Fibroblast of the conjunctiva (primary cell): ENCODE measurements at places on chromosomes 11 and 22.

- no peak for DNase-seq
These were observed 66.6 kb downstream of the RPL27A start for GRCh38 chr11:8749202-8749601.

DNA sequence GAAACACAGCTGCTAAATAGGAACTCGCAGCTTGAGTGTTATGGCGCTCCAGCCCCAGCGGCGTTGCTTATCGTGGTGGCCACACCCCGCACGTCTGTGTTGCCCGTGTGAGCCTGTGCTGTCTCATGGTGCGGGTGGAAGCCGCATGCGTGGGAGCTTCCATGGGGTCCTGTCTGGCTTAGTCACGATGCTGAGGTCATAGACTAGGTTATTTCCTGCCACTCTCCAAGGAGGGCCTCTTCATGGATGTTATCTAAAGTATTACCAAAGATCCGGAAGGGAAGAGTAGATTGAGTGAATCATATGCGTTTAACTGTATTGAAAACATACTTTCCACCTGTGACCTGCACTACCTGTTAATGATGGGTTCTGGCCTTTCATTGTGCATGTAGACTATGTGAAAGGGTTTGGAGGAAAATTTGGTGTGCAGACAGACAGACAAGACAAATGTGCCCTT lies 21.7 kb downstream of the CTTN start:
- DNase-seq, result no peak

DNA sequence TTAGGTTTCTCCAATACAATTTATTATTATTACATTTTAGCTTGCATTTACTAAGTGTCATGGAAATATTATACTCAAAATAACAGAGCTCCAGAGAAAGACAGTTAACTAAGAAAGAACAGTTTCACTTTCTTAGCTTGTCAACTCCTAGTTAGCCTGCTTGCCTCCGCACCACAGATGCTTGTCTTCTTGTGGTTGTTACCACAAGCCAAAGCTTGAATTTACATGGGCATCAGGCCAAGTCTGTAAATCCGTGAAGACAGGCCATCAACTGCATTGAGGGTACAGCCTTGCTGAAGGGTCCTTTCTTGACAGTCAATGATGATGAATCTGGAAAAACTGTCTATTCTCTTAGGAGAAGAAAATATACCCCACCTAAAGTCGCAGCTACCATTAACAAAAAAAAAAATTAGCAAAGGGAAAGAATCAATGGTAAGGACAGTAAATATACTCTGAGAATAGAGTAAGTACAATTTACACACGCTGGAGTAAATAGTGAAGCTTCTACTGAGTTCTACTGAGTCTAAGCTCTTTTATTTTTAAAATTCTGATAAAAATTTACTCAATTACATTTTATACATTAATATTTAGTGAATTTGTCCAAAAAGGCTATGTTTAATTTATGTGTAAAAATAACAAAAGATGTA lies 15.6 kb upstream of the DENND5A start:
- DNase-seq, result peak; percentile 26

DNA sequence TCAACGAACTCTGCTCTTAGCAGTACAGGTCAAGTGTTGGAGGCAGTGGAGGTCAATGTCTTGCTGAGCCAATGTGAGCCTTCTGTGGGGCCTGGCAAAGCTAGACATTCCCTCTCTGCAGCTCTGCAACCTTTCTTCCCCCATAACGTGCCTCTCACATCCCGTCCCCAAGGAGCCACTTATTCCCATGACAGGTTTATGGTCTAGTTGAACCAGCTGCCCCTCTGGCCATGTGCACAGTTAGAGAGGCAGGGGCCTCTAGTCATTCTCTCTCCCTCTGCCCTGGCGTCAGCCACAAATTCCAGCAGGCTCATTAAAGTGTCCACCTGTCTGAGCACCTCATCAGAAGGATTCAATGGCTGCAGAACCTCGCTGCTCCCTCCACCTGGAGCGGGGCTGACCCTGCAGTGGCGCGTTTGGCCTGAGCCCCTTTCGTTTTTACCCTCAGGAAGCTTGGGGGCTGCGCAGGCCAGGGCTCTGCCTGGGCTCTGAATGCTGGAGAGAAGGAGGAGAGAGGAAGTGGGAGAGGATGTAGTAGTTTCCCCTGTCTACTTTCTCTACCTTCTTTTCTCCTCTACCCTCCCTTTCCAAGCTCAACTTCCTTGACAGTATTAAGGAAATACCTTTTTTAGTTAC lies 302.1 kb upstream of the B3GAT1 start:
- no peak for DNase-seq

DNA sequence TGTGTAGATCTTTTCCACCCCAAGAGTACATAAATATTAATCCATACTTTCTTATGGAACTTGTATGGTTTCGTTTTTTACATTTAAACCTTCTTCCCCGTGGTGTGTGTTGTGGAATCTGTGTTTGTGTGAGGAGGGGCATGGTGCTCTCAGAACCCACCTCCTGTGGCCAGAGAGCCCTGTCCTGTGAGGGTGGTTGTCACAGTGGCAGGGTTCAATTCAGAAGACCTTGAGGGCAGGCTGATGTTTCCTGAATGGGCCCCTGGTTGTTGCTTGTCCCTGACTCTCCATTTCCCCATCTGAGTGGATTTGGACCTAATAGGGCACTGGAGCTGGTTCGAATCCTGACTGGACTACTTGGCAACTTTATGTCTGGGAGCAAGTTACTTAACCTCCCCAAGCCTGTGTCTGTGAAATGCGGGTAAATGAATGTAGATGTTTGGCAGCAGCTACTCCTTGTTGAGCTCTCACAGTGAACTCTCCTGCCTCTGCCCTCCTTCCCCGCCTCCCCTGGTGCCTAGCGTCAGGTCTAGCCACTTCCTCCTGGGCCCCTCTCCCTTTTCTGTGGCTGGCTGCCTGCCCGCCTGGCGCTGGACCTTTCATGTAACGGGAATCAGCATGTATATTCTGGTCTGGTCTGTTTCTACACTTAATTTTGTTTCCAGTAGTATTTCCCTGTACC lies 7.3 kb downstream of the NEAT1 start:
- no peak for DNase-seq

- no peak for DNase-seq
These were observed 133.0 kb downstream of the BRD1 start for GRCh38 chr22:49694462-49695260.

- DNase-seq, result no peak
These were observed 15.7 kb downstream of the IFITM10 start for GRCh38 chr11:1734641-1735081.

DNA sequence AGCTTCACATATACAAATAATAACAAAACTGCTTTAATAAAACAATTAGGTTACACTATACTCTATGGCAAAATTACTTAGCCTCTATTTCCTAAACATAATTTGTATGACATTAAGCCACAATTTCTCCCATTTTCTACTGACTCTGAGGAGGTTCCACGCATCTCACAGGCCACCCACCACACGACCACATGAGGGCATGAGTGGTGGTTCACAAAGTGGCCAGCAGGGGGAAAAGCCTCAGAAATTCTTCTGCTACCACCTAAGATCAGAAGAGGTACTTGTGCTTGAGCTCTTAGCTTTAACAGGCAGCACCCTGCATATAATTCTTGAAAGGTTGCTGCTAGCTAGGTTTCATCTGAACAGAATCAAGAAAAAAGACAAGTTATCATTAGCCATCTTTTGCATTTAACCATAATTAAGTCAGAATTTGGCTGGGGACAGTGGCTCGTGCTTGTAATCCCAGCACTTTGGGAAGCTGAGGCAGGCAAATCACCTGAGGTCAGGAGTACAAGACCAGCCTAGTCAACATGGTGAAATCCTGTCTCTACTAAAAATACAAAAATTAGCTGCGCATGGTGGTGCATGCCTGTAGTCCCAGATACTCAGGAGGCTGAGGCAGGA lies 7.7 kb downstream of the LPXN start:
- no peak for DNase-seq

- DNase-seq, result no peak
These were observed 12.7 kb downstream of the RPL3 start for GRCh38 chr22:39306456-39307361.

DNA sequence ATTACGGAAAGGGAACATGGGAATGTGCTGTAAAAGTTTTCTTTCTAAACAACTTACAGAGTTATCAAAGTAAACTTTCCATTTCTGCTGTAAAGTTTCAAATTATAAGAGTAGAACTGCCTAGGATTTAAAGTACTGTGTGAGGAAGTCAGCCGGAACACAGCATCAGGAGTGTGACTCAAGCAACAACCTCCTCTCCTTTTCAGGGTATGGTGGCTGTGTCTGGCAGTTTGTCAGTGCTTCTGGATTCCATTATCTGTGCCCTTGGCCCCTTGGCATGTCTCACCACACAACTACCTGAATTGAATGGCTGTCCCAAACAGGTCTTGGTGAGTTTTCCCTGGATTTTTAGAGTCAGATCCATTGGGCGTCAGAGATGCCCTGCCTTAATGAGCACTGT lies 6.9 kb upstream of the TOM1 start:
- DNase-seq, result no peak

DNA sequence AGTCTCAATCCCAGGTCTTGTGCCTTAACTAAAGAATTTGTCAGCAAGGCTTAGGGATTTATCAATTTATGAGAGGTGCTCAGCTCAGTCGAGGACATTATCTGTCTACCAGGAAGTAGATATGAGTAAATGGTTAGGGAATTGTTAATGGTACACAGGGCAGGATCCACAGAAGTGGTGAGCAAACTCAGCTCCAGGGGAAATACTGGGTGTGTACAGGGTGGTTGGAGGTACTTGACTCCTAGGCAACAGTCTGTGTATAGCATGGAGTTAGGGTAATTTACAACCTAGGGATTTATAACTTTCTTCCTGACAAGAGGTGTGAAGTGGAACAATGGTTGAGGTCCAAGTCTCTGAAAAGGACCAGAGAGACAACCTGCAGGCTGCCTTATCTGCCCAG lies 123.4 kb upstream of the OR9Q1 start:
- no peak for DNase-seq

GRCh38 chr11:61507012-61507768 lies 1.4 kb upstream of the LRRC10B start:
- DNase-seq, result no peak

DNA sequence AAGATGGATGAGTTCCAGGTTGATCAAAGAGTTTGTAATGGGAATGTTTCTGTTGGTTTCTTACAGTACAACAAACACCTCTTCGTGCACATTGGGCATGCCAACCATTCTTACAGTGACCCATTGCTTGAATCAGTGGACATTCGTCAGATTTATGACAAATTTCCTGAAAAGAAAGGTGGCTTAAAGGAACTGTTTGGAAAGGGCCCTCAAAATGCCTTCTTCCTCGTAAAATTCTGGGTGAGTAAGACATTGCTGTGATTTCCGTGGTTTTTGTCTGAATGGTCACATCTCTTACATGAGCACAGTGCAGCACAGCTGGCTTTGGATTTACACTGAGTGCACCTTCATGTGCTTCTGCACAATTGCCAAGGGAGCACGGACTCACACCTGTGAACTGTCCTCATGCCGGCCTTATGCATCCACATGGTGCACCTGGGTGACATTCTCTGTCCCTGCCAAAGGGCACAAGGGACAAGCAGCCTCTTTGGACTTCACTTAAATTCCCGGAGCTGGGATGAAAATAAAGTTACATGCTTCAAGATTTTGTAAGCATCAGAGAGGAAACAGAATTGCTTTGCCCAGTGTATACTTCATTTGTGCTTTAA lies 107.1 kb upstream of the RASSF10 start:
- DNase-seq, result no peak

GRCh38 chr22:38694049-38694448 lies 6.7 kb downstream of the JOSD1 start:
- DNase-seq, result no peak
